GM18507 (cell line): ENCODE measurements at places on chromosomes 11 and 22.
A peak's percentile ranks its signal among the peaks of the same experiment; 100 is the strongest.

- no peak for DNase-seq
Observed at GRCh38 chr22:47552024-47552423, 789.6 kb downstream of the TBC1D22A start.

DNA sequence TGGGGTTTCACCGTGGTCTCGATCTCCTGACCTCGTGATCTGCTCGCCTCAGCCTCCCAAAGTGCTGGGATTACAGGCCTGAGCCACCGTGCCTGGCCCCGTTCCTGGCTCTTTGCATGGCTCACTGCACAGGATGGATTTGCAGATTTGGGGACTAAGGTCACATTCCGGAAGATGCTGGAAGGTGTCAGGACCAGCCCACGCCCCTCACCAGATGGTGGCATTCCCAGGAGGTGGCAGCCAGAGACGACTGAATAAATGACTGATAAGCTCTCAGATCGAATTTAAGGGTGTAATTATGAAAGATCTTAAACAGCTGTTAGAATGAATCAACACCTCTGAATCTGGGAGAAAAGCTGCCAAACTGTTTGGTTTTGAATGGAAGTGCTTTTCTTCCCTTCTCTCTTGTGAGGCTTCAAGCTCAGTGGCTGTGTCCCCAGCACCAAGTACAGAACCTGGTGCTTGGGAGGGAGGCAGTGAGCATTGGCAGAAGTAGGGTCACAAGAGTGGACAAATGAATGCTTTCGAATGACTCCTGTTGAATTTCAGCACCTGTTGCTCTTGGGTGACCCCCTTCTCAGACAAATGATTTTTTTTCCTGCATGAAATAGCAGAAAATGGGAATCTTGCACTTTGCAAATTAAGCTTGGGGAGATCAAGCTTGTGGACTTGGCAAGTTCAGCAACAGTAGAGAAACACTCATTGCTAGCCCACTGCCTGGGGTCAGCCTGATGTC lies 69.6 kb downstream of the KIAA1671 start:
- DNase-seq: no peak

- DNase-seq: no peak
Observed at GRCh38 chr11:11071486-11071885, 213.6 kb upstream of the ZBED5 start.

- no peak for DNase-seq
Observed at GRCh38 chr11:37026326-37026725, 428.3 kb upstream of the RAG2 start.

DNA sequence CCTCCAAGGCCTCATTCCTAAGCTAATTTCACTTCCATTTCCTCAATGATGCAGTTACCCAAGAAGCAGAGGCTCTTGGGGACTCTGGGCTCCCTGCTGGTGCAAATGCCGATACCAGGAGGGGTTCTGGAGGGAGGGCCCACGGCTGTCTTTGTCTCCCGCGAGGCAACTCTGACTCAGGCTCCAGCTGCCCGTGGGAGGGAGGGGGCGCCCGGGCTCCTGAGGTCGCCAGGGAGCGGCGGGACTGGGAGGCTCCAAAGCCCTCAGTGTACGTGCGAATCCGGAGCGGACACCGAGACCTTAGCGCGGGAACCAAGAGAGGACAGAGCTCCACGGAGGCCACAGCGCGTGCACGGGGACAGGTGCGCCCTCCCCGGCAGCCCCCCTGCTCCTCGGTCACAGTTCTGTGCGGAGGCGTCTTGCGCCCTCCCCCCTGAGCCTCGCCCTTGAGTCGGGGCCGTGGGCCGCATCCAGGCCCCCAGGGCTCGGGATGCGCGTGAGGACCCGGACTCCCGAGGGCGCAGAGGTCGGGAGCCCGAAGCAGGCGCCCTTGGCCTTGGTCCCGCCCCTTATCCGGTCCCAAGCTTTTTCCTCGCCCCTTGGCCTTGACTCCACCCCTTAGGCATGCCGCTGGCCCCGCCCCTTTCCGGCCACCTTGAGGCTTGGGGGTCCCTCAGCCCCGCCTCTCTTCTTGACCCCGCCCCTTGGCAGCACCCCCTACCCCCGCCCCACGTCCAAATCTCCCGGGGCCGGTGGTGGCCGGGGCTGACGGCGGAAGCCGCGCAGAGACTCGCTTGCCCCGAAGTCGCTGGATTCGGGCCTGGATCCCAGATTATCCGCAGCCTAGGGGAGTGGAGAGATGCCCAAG lies 4.7 kb upstream of the SHISA8 start:
- DNase-seq: peak; percentile 71

GRCh38 chr22:30074147-30074546 lies 6.1 kb upstream of the HORMAD2 start:
- DNase-seq: no peak

DNA sequence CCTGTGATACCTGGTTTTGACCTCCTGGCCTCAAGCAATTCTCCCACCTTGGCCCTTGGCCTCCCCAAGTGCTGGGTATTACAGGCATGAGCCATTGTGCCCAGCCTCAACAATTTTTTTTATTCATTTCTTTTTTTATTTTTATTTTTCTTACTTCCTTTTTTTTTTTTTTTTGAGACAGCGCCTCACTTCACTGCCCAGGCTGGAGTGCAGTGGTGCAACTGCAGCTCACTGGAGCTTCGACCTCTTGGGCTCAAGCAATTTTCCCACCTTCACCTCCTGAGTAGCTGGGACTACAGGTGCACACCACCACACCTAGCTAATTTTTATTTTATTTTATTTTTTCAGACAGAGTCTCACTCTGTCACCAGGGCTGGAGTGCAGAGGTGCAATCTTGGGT lies 25.5 kb upstream of the CECR2 start:
- DNase-seq: no peak

DNA sequence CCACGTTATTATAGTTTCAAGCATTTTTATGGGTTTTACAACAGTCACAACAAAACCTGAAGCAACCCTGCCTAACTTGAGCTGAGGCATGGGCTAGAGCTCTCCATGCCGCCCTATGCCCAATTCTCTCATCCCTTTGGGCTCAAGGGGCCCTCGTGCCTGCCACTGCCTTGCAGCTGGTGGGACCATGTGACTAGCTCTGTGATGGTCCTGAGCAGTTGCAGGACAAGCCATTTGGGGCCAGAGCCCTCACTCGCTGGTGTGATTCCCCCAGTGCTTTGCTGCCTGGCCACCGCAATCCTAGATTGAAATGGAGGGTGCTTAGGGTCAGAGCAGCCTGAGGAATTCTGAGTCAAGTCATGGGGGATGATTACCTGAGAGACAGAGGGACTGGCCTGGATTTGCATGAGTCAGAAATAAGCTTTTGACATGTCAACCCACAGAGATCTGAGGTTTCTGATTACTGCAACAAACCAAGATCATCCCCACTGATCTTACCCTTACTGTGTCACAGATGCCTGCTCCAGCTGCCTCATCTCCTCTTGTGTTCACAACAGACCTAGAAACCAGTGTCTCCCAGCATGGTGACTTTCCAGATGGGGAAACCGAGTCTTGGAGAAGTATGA lies 323.7 kb downstream of the BRD1 start:
- no peak for DNase-seq

- no peak for DNase-seq
Observed at GRCh38 chr11:70790671-70791300, 392.5 kb downstream of the CTTN start.

DNA sequence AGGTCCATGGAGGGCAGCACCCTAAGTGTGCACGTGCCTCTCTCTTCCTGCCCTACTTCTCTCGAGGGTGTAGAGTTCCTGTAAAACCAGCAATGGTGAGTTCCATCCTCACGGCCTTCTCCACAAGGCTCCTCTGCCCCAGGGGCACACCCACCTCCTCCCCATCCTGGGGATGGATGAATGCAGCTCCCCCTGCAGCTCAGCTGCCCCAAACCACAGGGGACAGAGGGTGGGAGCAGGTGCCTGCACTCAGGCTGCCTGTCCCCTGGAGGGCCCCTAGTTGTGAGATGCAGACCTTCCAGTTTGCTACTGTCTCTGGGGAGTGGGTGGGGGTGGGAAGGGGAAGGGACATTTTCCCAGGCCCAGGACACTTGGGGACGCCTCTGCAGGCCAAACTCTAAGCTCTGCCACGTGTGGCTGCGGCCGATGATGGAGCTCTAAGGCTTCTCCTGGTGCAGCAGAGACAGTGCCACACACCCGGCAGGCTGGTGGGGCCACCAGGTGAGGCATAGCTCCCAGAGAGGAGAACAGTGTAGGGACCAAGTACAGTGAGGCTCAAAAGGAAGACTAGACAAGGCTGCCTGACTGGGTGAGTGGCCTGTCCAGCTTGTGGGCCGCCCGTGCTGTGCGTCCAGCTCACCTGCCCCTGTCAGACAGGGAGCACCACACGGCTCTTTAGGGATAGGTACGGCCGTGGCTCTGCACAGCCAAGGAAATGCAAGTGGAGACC lies 540.9 kb downstream of the TBC1D22A start:
- DNase-seq: no peak

DNA sequence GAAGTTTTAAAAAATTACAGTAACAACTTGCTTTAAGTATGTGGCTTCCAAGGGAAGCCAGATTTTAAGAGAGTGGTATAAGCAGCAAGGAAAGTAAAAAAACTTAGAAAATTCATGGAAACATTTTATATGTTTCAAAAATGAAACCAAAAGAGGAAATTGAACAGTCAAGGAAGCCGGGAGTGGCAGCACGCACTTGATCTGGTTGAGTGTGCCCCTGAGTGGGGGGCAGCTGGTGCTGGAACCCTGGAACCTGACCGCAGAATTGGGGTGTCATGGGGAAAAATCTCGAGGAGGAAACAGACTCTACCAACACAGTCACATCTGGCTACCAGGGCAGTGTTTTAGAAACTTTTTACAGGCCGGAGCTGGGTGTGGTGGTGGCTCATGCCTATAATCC lies 14.0 kb downstream of the MICALL1 start:
- no peak for DNase-seq

- no peak for DNase-seq
Observed at GRCh38 chr11:10728789-10729472, 22.1 kb upstream of the CTR9 start.

GRCh38 chr11:65548395-65548794 lies 9.8 kb downstream of the LTBP3 start:
- no peak for DNase-seq

DNA sequence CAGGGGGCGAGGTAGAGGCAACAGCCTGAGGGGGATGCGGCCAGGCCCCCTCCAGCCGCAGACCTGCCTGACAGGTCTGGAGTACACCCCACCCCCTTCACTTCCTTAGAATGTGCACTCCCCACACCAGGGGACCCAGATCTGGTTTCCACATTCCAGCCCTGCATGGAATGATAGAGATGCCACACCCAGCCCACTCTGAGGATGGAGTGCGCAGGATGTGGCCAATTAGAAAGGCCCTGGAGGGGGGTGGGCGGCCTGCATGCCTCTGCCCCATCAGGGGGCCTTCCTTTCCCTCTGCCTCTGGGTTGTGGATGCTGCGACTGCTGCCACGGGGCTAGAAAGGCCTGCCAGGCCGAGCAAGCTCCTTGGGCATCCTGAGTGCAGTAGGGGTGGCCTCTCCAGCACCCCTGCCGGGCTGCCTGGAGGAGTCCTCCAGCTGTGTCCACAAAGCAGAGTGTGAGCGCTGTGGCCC lies 28.2 kb upstream of the MGAT3 start:
- no peak for DNase-seq

DNA sequence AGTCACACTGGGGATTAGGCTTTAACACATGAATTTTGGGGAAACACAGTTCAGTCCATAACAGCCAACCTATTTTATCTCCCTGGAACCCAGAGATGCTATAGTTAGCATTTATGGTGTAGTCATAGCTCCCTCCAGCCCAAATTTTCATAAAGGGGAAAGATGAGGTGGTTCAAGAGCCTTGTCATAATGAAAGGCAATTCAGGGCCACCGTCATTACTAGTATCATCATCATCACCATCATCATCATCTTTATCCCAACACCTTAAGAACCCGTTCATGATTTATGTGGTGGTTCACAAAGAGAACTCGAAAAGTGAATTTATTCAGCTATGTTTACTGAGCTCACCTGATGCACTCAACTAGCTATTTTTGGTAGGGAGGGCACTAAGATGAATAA lies 2.4 kb upstream of the TUBA8 start:
- DNase-seq: no peak

DNA sequence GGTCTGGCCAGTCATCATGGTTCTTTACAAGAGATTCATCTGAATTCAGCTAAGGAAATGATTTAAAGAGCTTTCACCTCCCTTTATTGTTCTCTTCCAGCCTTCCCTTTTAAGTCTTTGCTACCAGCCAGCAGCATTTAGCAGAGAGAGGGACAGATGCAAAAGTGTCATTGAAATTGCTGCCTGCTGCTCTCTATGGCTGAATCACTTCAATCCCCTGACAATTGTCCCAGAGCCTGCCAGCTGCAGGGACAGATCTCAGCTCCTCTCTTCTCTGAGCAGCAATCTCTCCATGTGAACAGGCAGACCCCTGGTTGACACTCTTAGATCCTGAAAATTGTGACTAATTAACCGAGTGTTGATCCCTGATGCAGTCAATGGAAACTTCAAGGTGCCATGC lies 816.9 kb upstream of the CCDC90B start:
- DNase-seq: no peak

DNA sequence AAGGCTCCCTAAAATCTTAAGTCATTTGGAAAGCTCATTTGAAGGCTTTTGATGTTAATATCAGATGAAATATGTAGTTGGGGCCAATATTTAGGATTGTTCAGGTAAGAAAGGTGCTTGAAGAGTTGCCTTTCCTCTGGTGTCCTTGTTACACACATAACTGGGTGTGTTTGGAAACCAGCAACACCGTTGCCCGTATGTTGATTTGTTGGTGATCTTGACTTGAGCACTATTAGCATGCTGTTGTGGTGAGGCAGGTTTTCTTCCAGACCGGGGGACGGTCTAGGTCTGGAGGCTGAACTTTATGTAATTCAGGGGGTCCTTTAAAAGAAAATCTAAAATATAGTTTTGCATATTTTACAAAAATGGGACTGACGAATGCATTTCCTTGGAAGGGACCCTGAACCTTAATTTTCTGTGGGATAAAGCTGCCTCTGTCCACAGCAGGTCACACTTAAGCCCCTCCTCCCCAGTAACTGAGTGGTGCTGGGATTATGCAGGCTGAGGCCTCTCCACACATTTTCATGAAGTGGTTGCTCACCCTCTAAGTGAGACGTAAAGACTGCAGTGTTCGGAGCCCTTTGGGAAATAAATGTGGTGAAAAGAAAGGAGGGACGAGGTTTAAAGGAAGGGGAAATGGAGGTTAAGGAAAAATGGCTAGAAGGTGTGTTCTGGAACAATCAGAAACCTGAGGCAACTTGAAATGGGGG lies 1.8 kb downstream of the YWHAH start:
- DNase-seq: no peak
